Globus pallidus (tissue), 1 donor: ENCODE measurements at places on chromosomes 16 and 17.

GRCh38 chr16:3092501-3092941, 6.6 kb downstream of the ZSCAN10 start:
- no peak for DNase-seq

DNA sequence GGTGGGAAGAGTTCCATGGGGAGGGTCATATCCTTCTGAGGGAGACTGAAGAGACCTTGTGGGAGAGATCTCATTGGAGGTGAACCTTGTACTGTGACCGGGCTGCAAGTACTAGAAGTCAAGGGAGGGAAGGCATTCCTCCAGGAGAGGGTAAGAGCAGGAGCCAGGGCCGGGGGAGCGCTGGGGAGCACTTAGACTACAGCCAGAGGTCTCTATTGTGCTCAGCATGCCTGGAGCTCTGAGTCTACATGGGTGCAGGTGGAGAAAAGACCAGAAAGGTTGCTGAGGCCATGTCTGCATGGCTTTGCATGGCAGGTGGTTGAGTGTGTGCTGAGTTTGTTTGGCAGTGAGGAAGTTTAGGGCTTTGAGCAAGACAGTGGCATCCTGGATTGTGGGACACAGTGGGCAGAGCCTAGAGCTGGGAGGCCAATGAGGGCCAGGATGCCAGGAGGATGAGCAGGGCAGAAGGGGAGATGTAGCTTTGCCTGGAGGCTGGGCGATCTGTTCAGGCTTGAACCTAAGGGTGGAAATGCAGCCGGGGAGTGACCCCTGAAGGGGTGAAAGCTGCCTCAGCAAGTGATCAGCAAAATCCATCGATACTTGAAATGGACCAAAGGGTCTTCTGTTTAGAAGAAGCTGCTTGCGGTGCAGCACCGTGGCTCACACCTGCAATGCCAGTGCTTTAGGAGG, 317.4 kb upstream of the TNRC6C start:
- DNase-seq, result no peak

- DNase-seq, result no peak
These were observed 13.6 kb downstream of the KATNB1 start for GRCh38 chr16:57749101-57749692.

GRCh38 chr16:24800586-24800985, 45.2 kb upstream of the SLC5A11 start:
- no peak for DNase-seq

DNA sequence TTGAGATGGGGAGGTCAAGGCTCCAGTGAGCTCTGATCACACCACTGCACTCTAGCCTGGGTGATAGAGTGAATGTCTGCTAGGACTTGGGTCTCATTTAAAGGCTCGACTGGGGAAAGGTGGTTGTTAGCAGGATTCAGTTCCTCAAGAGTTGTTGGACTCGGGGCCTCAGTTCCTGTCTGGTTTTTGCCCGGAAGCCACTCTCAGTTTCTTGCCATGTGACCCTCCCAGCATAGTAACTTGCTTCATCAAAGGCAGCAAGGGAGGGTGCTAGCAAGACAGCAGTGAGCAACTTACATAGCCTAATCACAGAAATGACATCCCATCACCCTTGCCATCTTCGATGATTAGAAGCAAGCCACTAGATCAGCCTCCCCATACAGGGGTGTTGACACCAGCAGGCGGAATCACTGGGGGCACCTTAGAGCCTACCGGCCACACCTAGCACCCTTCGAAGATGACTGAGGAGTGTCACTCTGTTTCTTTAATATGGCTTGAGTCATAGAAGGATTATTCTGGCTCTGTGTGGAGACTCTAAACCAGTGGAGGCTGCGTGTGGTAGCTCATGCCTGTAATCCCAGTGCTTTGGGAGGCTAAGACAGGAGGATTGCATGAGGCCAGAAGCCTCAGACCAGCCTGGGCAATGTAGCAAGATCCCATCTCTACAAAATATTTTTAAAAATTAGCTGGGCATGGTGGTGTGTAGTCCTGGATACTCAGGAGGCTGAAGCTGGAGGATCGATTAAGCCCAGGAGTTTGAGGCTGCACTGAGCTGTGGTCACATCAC, 13.2 kb upstream of the SCNN1B start:
- no peak for DNase-seq
